ENCODE measurements at places on chromosomes 13 and 19. TPM values are rescaled to one million over a fixed set of nuclear protein-coding genes. Genes with fewer than 3 reads are reported as not detected.

DNA sequence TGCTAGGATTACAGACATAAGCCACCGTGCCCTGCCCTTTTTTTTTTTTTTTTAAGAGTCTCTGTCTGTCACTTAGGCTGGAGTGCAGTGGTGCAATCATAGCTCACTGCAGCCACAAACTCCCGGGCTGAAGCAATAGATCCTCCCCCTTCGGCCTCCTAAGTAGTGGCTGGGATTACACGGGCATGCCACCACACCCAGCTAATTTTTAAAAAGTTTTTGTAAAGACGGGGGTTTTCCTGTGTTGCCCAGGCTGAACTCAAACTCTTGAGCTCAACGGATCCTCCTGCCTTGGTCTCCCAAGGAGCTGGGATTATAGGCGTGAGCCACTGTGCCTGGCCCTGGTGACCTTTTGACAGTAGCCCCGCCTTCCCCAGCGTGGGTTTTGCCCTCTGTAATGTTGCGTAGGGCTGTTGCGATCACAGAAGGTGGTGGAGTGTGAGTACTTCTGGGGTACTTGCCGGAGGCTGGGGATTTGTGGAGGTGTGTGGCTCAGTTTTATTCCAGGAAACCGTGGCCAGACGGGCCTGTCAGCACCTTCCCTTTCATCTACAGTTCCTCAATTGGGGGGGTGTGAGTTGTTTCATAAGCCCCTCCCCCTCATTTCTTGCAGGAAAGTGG is 11.6 kb upstream of the RETN start:
- no peak for DNase-seq

DNA sequence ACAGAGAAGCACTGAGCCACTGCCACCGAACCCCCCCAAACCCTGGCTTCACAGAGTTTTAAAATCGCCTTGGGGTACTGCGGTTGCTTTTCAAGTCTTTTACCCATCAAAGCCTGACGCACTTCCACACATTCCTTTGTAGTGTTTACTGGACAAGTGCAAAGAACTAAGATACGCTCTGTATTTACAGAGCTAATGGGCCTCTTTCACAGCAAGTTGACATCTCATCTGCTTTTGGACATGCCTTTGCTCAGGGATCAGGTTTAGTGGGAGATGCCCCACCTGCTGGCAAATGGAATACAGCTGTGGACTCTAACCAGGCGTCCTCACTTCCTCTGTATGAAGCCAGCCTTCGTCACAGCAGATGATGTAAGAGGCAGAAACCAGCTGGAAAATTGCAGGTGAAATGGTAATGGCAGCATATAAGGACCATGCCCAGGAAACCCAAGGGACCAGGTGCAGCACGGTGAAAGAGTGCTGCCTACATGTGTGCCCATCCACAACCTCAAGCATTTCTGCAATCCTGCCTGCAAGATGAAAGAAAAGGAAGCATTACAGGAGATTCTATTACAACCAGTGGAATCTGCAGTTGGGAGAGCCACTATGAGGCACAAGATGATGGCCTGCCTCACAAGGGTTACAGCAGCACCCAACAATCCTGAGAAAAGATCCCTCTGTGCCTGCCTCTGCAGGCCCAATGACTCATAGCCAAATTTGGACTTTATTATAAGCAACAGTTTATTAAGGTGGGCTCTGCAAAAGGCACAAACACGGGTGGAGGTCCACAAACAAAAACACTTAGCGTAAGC is 34.7 kb downstream of the BRD4 start:
- DNase-seq, result no peak

GRCh38 chr19:42126574-42126973 is 5.7 kb downstream of the POU2F2 start:
- DNase-seq, result no peak

DNA sequence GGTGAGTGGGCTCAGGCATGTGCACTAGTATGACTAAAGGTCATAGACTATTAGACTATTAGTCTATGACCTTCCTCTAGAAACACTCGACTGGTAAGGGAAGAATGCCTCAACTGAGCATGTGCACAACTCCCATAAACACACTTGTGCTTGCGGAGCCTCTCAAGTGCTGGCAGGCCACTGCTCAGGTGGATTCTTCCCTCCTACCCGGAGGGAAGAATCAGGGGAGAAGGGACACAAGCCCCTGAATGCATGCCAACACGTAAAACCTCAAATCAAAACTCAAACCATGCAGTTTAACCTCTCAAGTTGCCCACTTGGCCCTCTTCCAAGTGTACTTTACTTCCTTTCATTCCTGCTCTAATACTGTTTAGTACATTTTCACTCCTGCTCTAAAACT is 287.6 kb upstream of the SGCG start:
- DNase-seq, result no peak

DNA sequence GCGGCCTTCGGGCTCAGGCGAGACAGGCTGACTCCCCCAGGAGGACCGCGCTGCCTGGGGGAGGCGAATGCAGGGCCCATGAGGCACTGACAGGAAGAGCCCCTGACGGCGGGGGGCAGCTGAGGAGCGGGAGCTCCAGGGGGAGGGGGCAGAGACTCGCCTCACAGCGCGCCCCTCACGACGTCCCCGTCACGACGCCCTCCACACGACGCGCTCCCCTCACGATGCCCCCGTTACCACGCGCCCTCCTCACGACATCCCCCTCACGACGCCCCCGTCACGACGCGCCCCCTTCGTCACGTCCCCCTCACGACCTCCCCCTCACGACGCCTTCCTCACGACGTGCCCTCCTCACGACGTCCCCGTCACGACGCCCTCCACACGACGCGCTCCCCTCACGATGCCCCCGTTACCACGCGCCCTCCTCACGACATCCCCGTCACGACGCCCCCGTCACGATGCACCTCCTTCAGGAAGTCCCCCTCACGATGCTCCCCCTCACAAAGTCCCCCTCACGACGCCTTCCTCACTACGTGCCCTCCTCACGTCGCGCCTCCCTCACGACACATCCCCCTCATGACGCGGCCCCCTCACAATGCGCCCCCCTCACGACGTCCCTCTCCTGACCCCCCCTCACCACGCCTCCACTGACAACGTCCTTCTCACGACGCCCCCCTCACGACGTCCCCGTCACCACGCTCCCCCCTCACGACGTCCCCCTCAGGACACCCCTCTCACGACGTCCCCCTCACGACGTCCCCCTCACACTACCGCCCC is 99.6 kb downstream of the ING1 start:
- DNase-seq, result no peak

DNA sequence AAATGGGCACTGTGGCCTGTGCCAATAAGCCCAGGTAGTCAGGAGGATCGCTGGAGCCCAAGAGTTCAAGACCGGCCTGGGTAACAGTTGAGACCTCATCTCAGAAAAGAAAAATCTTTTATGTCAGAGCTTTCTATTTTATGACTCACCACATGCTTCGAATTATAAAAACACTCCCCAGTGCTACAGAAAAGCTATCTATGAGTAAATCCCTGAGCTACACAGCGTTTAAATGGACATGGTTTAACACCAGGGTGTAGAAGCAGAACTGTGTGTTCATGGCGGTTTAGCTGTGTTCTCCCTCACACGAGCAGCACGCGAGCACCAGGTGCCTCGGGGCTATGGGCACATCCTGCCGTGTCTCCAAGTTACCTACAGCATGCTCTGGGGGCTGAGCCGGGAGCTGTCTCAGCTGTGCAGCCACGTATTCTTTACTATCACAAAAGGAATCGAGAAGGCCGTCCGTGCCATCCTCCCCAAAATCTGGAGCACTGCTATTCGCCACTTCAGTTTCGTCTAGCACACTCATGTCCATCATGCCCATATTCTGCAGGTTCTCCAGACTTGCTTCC is 6.7 kb downstream of the SAFB2 start:
- DNase-seq, result no peak

GRCh38 chr19:3333662-3334061 is 32.7 kb upstream of the NFIC start:
- no peak for DNase-seq

The DCT gene
- total RNA-seq, result under 0.01 TPM

The GRIN3B gene
- total RNA-seq, result 0.13 TPM

The ACP7 gene
- total RNA-seq, result not detected

The ZNF790 gene
- 11.1 TPM for total RNA-seq

The PTGER1 gene
- total RNA-seq, result 1.3 TPM

The RNF225 gene
- not detected for total RNA-seq

Measured in esophagus muscularis mucosa (tissue), 4 donors.